ENCODE measurements at places on chromosomes 7 and 10.

DNA sequence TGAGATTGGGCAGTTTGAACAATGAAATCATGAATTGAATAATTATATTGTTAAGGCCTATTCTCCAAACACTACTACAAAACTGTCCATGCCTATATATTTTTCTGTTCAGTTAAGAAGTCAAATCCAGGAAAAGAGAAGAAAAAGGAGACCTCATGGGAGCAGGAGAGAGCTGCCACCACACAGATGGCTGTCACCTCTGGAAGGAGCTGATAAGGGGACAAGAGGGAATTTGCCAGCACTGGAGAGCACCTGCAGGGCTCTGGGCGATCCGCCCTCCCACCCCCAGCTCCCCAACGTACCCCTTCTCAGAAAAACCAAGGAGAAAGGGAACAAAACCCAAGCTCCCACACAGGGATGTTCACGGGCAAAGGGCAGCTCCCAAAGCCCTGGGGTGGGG, 227.8 kb downstream of the TNS3 start:
- no peak for DNase-seq

GRCh38 chr7:44279286-44279685, 46.1 kb downstream of the CAMK2B start:
- no peak for DNase-seq

DNA sequence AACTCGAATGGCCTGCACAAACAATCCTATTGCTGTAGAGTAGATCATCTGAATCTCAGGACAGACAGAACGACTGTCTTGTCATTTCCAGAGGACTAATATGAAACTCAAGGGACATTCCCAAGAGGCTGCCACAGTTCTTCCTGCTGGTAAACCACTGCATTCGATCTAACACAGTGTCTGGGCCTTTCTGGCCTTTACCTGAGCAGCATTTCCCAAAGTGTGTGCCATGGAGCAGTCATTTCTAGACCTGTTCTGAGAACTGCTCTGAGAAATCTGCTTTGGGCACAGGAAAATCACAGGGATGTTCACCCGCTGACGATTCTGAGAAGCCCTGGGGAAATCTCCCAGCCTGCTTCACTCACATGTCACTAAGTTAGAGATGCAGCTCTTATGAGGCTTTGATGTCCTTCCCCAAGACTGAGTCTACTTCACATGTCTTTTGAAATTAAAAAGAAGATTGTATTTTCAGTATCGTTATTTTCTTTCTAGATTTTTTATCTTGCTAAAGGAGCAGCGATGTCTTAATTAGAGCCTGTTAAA, 18.4 kb downstream of the GPNMB start:
- DNase-seq: peak; percentile 51

DNA sequence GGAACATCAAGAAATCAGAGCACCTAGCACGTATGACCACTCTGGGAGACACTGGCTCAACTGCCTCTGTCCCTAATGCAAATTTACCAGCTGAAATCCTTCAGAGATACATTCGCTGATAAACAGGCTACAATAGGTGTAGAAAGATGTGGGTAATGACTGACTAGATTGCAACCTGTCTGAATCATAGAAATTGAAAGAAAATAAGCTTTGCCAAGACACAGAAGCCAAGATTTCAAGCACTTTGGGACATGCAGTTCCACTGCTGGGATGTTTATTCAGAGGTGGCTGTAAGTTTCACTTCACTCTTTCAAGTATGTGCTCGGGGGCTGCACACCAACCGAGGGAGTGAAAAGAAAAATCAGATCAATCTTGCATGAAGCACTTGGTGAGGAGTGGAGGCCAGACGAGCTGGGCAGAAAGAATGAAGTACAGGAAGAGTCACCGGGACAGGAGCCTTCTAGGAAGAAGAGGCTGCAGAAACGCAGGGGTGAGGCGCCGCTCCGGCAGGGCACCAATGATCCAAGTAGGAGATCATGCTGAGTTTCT, 276.7 kb downstream of the PARD3 start:
- DNase-seq: no peak

DNA sequence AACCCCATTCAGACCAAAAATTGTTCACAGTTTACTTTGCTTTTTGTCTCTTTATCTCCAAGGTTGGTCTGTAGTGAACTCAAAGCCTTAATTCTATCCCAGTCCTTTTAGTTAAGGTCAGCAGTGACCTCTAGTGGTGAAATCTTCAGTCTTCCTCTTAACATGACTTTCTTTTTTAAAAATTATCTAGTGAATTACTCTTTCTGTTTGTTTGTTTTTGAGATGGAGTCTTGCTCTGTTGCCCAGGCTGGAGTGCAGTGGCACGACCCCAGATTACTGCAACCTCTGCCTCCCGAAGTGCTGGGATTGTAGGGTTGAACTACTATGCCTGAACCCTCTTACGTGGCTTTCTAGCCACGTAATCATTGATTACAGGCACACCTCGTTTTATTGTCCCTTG, 25.0 kb downstream of the ZNF487 start:
- peak; percentile 76 for DNase-seq

- no peak for DNase-seq
These were observed 17.4 kb downstream of the ITIH2 start for GRCh38 chr10:7720478-7720877.
